ENCODE measurements at places on chromosomes 1 and 21. TPM values are rescaled to one million over a fixed set of nuclear protein-coding genes. Genes with fewer than 3 reads are reported as not detected.
A peak's percentile ranks its signal among the peaks of the same experiment; 100 is the strongest.

Gene CLDN14
- not detected for total RNA-seq

DNA sequence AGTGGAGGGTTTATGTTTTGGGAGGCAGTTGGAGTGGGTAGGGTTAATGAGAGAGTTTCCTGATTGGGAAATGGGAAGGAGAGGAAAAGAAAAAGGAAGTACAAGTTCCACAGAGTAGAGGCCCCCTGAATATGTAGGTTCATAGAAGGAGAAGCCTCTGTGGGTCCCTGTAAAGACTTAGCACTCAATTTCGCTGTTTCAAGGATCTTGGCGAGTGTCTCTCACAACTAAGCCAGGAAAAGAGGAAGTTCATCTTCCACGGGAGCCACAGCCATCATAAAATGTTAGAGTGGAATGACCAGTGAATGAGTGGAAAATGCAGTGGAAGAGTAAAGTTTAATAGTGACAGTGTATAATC lies 17.4 kb upstream of the DPYD start:
- DNase-seq, result no peak

Gene LORICRIN
- not detected for total RNA-seq

DNA sequence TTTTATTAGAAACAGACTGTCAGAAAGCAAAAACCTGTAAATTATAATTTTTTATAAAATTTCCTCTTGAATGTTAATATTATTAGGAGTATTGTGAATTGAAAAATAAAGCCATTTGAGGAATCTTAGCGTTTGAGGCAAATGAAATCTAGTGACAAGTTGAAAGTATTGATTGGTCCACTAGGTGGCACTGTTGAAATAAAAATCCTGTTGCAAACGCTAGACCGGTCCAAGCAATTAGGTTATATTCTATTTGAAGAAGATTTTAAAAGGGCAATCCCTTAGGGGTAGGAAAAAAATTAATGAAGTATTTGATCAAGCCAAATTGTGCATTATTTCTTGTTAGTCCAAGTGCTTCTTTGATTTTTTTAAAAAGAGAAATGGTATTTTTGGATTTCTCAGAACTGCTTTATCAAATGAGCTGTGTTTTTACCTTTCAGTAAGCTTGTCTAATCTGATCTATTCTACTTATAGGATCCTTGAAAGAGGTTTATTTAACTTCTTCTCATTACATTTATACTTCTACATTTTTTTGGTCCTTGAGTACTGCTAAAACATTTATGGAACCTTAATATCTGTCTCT lies 57.7 kb downstream of the ATG4C start:
- peak; percentile 62 for DNase-seq

DNA sequence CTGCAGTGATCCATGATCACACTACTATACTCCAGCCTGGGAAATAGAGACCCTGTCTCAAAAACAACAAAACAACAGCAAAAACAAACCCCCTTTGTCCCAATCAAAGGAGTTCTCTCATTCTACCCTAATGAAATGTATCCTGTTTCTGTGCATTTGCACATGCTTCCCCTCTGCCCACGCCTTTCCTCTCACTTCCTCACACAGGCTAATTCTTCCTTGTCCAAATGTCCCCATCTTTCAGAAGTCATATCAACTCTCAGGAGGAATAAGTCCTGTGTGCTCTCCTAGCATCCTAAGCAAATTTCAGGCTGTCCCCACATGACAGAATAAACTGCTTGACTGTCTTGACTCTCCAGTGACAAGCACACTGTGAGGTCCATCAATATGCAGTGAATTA lies 8.1 kb upstream of the ATP1B1 start:
- DNase-seq, result no peak

GRCh38 chr1:87136607-87137341 lies 191.9 kb upstream of the LMO4 start:
- no peak for DNase-seq

DNA sequence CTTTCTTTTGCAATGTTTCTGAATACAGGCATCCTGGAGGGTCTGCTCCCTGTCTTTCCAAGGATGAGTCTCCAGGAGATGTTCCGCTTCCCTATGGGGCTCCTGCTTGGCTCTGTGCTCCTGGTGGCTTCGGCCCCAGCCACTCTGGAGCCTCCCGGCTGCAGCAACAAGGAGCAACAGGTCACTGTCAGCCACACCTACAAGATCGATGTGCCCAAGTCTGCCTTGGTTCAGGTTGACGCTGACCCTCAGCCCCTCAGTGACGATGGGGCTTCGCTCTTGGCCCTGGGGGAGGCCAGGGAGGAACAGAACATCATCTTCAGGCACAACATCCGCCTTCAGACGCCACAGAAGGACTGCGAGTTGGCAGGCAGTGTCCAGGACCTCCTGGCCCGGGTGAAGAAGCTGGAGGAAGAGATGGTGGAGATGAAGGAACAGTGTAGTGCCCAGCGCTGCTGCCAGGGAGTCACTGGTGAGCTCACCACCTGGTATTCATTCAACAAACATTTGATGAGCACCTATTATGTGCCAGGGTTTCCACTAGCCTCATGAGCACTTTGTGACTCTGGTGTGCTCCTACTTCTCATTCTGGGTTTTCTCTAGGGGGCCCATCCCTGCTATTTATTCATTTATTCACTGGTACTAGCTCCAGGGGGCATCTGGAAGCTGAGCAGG lies 9.9 kb downstream of the TNN start:
- DNase-seq, result no peak

DNA sequence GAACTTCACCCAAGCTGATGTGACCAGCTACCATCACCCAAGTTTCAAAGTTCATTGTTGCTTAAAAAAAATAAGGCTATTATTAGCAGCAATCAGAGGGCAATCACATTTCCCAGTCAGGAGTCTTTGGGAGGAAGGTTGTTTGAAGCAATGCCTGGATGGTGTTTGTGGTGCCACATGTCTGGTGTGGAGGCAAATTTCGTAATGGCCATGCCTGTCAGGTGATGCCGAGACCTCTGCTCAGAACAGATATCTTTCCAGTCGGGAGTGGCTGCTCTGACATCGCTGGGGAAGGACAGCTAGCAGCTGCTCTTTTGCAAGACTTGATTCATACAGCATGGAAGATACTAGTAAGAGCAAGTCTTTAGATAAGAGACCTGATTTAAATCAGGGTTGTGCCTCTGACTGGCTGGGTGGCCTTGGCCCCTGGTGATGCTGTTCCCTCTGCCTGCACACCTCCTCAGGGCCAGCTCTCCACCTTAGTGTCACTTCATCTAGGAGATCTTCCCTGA lies 187.8 kb upstream of the JUN start:
- DNase-seq, result no peak

Gene SPRR5
- total RNA-seq, result not detected

DNA sequence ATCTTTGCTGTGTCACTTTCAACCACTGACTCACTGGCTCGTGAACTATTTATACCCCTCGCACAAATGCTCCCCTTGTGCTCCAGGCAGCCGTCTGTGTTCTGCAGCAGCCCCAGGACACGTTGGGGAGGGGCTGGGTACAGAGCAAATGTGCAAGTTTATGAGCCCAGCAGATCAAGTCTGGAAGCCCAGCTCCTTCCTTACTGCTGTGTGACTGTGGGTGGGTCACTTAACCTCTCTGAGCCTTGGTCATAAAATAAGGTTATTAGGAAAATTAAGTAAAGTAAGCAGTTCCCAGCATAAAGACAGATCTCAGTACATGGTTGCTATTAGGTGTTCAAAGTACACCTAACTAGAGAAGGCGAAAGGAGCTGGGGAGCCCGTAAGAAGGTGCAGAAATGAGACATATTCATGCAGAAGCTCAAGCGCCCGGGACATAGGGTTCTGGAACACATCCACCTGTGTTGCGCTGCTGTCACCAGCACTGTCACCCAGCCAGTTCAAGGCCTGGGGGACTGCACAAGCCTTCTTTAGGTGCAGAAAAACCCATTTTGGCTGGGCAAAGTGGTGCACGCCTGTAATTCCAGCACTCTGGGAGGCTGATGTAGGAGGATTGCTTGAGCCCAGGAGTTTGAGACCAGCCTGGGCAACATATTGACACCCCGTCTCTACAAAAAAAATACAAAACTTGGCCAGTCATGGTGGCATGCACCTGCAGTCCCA lies 13.8 kb downstream of the EFHD2 start:
- DNase-seq, result no peak

Gene AADACL3
- total RNA-seq, result not detected

GRCh38 chr1:11729498-11730428 lies 6.2 kb upstream of the AGTRAP start:
- no peak for DNase-seq

GRCh38 chr1:110356379-110356778 lies 17.2 kb downstream of the RBM15 start:
- no peak for DNase-seq

DNA sequence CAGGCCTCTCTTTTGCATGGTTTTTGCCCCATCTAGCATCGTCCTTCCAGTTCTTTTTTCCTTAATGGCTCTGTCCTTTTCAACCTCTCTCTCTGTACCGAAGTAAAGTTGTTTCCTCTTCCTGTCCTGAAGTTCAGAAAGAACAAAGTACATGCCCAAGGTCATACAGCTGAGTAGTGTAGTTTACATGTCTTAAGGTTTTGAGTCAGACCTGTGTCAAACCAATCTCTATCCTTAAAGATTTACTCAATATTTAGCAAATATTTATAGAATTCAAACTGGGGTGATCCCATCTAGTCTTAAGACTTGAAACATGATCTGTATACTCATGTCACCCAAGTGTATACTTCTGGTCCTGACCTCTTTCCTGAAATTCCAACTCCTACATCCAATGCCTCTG lies 118.7 kb upstream of the SGIP1 start:
- DNase-seq, result no peak

- DNase-seq, result no peak
Measured at GRCh38 chr1:47411436-47411835, 4.6 kb upstream of the FOXE3 start.

DNA sequence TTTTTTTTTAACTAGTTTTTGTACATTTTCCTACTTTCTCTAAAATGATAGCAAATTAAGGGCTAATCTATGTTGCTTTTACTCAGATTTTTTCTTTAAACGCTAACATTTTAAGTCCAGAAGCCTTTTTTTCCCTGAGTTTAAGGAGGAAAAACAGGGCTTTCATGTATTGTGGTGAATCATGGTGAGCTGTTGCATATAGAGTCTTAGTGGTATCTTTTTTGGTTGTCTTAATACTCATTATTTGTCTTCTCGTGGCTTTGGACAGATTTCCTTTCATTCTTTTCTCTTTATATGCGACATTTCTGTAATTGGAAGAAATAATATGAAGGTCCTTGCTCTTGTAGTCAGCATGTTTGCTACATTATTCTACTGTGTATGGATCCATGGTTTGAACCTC lies 1015.6 kb downstream of the PLA2G4A start:
- no peak for DNase-seq

Gene COP1
- 30.5 TPM for total RNA-seq

DNA sequence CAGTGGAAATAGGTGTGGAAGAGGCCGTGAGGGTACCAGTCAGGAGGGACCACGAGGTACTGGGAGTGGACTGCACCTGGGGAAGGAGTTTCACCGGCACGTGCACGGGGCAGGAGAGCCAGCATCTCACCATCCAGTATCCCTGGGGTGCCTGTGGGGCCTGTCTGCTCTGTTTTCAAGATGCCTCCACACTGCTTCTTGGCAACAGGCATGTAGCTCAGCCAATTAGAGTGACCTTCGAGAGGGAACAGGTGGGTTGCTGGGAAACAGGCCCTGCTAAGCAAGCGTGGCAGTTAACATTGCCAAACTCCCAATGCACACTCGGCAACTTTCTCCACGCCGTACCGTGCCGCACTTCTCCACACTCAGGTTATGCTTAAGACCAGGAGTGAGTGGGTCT lies 17.7 kb downstream of the KCNC4 start:
- no peak for DNase-seq

- peak; percentile 97 for DNase-seq
Measured at GRCh38 chr1:98086796-98087441, 166.1 kb upstream of the DPYD start.

Data from HFFc6 (cell line).